ENCODE measurements at places on chromosomes 3 and 15.
A peak's percentile ranks its signal among the peaks of the same experiment; 100 is the strongest.

- no peak for DNase-seq
Observed at GRCh38 chr15:48637639-48638038, 7.9 kb downstream of the FBN1 start.

DNA sequence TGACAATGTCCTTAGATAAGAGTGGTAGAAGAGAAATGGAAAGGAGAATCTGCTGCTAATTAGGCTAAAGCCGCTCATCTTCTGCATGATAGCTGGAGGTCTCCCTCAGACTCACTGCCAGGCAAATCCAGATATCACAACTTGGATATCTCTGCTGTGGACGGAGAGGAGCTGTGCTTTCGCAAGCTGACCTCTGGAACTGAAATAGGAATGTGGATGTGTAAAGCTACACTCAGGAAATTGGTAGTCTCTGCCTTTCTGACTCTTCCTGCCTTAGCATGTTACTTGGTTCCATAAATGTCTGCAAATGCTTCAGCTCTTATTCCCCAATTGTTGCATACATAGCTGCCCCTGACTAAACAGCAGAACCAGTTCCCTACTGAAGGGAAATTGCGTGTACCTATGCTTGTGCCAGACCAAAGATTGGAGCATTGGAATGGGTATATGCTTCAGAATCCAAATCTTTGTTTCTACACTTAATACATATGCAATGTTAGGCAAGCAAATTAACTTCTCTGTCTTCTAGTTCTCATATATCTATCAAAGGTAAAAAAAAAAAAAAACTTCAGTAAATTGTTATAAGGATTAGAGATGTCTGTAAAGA is 74.7 kb upstream of the ROBO2 start:
- DNase-seq = no peak

DNA sequence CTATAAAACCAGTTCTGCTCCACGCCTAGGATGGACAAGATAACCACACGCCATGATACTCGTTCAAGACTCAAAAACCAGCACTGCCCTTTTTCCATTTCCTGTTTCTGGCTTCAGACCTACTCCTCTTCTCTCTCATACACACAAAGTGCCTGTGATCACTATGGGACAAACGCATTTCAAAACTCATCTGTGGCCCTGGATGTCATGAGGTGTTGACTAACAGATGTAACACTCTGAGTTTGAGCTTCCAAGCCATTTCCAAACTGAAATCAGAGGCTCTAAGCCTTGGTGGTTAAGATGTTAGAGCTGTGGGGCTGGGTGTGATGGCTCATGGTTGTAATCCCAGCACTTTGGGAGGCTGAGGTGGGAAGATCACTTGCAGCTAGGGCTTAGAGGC is 55.7 kb upstream of the LMOD3 start:
- DNase-seq = no peak

DNA sequence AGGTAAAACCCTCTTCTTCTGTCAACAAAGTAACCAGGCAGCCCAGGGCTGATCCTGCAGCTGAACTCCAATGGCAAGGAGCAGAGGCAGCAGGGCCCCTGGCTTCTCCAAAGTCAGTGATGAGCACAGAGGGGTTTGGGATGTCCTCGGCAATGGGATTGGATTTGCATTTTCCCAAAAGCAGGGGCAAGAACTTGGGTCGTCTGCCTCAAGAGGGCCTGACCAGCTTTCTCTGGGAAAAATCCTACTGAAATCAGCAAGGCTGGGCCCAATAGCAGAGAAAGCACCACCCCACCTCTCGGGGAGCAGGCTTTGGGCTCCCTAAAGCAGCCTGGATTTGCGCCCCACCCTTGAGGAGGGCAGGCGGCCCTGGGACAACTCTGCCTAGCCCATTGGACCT is 210.0 kb upstream of the IGF1R start:
- DNase-seq = no peak

DNA sequence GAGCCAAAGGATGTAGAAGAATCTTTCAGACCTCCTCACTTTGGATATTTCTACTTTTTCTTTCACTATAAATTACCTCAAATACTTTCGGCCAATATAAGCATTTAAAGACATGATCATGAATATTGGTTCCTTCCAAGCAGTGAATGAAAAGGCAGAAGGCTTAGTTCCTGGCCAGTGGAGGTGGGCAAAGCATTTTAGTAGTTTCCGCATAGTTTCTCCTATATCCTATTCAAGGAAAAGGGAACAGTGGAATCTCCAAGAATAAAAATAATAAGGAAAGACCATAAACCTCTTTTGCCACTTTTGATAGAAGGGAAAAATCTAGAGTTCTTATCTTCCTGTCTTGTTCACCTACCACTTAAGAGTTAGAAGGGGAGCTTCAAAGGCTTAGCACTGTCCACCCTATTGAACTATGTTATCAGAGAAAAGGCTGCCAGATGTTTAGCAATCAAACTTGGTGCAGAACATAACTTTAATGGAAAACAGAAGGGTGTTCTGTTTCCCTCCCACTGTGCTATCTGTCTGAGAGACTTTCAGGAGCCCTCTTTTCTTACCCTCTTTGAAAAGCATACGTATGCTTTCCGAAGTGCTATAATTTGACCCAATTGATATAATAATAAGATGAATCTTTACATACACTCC is 155.6 kb upstream of the DPH6 start:
- no peak for DNase-seq

DNA sequence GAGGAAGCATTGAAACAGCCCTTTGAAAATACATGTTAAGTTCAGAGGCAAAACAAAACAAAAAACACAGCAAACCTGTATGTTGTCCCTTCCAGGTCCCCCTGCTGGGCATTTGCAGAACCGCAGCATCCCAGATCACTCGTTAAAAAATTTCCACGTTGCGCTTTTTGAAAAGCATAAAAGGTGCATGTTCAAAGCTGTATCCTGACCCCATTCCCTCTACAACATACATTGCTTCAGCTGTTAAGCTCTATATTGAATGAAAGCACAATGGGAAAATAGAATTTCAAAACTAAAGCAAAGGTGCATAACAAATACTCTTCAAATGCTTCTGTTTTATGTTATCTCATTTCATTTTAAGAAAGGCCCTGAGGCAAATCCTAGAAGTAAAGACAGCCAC is 328.3 kb downstream of the THSD4 start:
- DNase-seq = peak; percentile 44

DNA sequence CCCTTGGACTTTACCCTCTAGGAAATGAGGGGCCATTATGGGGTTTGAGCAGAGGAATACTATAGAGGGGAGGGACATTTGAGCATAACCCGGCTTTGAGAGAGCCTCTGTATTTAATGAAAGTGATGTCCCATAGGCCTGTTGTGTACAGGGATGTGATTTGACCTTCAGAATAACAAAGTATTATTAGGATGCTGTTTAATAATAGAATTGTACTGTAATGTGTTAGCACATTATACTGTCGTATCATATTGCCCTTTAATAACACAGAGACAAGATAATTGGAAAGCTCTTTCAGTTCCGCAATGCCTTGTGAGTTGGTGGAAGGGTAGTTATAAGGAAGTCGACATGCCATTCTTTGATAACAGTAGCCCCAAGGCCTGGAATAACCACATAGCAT is 328.3 kb downstream of the RYR3 start:
- DNase-seq = no peak

- DNase-seq = no peak
Observed at GRCh38 chr3:174548841-174549623, 310.1 kb upstream of the NAALADL2 start.

DNA sequence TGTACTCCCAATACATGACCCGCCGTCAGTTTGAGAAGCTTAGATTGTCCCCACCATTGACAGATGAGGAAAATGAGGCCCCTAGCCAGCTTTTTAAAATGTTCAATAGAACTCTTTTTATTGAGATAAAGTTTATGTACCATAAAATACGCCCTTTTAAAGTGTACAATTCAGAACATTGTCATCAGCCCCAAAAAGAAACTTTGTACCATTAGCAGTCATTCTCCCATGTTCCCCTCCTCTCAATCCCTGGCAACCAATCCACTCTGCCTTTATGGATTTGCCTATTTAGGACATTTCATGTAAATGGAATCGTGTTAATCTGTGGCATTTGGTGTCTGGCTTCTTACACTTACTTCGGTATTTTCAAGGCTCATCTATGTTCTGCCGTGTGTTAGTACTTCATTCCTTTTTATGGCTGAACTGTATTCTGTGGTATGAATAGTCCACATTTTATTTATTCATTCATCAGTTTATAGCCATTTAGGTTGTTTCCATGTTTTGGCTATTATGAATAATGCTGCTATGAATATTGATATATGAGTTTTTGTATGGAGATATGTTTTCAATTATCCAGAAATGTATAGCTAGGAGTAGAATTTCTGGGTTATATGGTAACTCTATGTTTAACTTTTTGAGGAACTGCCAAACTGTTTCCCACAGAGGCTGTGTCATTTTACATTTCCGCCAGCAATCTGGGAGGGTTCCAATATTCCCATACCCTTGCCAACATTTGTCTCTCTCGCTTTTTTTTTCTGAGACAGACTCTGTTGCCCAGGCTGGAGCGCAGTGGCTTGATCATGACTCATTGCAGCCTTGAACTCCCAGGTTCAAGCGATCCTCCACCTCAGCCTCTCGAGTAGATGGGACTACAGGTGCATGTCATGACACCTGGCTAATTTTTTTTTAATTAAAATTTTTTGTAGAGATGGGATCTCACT is 15.3 kb upstream of the PTPN23 start:
- no peak for DNase-seq

- no peak for DNase-seq
Observed at GRCh38 chr3:45537970-45538640, 56.4 kb upstream of the LIMD1 start.

Data from left renal cortex interstitium (tissue), 4 donors.